ENCODE measurements at places on chromosomes 3 and 15. TPM values are rescaled to one million over a fixed set of nuclear protein-coding genes. Genes with fewer than 3 reads are reported as not detected.

GRCh38 chr3:72060447-72061034 is 275.6 kb upstream of the PROK2 start:
- DNase-seq, result no peak

DNA sequence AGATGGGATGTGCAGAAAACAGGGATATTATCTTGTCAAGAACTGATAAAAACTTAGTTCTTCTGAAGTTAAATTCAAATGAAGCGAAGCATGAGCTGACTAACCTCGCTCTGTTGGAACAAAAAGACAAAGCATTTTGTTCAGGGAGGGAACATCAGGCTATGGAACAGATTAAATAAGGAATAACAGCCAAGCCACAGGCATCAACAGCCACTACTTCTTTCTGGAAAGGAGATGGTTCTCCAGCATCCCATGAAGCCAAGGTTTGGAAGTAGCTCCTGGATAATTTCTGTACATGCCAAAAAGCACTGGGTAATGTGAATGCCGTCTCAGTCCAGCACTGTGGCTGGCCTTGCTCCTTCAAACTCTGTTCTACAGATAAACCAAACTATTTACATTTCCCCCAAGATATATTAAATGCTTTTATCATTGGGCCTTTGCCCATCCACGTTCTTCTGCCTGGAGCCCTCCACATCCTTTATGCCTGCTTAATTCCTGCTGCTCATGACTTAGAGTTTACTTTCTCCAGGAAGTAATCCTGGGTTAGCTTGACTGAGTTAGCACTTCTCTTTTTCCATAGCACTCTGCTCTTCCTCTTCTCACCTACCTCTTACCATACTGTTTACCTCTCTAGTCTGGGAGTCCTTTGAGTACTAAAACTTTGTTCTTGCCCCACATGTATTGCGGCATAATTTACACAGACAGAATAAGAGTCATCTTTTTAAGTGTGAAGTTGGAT is 232.0 kb downstream of the CLSTN2 start:
- DNase-seq, result no peak

- DNase-seq, result no peak
These were observed 84.7 kb downstream of the FGF12 start for GRCh38 chr3:192642651-192643050.

COL8A1 gene
- total RNA-seq, result 119 TPM

- DNase-seq, result no peak
These were observed 180.4 kb upstream of the NR2E3 start for GRCh38 chr15:71629781-71630474.

- DNase-seq, result no peak
These were observed 358.3 kb upstream of the TPM1 start for GRCh38 chr15:62684123-62684808.
